ENCODE measurements at places on chromosomes 1 and 21.

DNA sequence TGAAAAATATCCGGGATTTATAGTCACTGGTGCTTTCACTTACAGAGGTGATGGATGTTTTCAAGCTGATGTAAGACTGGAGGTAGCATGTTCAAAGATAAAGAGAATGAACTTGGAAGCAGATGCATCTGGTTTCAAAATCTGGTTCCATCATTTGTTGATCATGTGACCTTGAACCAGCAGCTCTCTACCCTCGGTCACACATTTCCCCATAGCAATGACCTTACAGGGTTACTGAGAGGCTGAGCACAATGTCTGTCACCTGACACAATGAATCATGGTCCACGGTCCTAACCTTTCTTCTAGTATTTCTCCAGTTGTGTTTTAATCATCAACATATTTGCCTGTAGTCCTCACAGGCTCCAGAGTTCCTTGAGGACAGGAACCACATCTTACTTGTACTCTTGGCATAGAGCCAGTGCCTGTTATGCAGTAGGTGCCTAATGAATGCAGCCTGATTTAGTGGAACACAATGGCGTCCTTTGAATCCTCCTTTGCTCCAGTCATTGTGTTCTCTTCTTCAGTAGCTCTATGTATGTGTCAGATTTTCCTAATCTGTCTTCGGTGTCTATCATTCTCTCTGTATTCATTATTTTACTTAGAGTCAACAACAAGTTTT lies 667.3 kb downstream of the PTPRU start:
- no peak for DNase-seq

- DNase-seq: no peak
Observed at GRCh38 chr1:180353945-180354344, 123.9 kb downstream of the LHX4 start.

GRCh38 chr1:162720996-162721395 lies 69.5 kb upstream of the HSD17B7 start:
- DNase-seq: no peak

DNA sequence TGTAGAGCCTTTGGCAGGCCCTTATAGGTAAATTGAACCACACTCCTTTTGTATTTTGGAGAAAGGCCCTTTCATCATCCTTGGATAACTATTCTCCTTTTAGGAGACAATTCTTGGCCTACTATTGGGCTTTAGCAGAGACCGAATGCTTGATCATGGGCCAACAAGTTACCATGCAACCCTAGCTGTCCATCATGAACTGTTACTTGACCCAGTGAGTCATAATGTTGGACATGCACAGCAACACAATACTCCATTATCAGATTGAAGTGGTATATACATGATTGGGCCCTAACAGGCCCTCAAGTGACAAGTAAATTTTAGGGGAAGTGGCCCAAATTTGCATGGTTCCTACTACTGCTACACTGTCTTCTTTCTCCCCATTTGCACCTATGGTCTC lies 84.4 kb downstream of the CATSPERE start:
- no peak for DNase-seq

GRCh38 chr1:98049370-98050135 lies 128.7 kb upstream of the DPYD start:
- DNase-seq: no peak

DNA sequence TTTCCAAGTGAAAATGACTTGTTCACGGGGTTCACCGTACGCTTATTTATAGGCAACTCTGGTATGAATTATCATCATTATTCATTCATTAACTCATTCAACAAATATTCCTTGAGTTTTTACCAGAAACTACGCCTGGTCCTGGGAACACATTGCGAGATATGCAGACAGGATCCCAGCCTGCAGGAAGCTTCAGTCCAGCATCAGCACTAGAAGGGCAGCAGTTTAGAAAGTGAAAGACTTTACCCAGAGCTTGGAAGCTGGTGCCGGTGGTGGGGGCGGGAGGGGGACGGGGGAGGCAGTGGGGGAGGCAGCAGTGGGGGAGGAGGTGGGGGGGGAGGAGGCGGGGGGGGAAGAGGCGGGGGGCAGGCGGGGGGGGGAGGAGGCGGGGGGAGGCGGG lies 55.9 kb downstream of the SETD4 start:
- DNase-seq: no peak

DNA sequence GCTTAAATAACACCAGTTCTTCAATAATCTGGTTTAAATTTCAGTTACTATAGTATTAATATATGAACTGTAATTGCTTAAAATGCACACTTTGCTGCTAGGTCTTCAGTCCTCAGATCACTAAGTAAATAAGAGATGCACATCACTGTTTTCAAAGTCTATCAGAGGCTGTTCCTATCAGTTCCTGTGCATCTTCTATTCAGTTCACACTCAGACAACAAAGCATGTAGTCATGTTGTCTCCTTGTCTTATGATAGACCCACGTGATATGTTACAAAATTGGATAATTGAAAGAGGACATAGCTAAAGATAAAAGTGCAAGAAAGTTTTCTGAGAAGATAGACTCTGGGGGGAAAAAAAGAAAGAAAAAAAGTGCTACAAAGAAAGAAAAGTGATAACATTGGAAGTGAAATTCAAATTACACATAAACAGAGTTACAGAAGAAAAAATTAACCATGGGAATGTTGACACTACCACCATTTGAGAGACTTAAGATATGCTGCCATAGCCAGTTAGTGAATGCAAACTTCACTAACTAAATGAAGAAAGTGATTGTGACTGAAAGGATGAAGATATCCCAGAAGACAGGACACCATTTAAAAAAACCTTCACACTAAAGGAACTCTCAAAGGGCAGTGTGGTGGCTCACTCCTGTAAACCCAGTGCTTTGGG lies 33.9 kb upstream of the TSNAX start:
- DNase-seq: no peak

- DNase-seq: no peak
Observed at GRCh38 chr1:85504417-85504816, 39.5 kb upstream of the DDAH1 start.

GRCh38 chr1:234277161-234277868 lies 95.9 kb upstream of the COA6 start:
- DNase-seq: no peak

- DNase-seq: no peak
Observed at GRCh38 chr1:228913626-228914414, 178.5 kb downstream of the RHOU start.
